Mammary epithelial cell (primary cell): ENCODE measurements at places on chromosomes 13 and 19.

- peak; percentile 82 for DNase-seq
Observed at GRCh38 chr19:49157445-49158224, at the start of gene TRPM4. TSS of gene TRPM4 (plus strand) at chr19:49157792. CDS start at chr19:49157867, 75 bp downstream.

DNA sequence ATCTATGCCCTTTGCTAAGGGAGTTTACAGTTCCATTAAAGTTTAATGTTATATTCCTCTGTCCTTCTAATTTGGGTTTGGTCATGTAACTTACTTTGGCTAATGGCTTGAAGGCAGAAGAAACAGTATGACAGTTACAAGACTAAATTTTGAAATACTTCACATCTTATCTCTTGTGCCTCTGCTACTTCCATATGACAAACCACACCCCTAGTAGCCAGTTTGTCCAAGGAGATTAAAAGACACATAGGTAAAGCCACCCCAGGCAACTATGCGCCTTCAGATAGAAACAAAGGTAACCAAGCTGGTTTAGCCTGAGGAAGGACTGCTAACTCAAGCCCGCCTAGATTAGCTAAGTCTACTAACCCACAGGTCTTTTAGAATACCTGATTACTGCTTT, 273.4 kb upstream of the MIR17HG start:
- no peak for DNase-seq

- no peak for DNase-seq
Observed at GRCh38 chr19:55526216-55527196, 10.4 kb downstream of the SBK2 start.

DNA sequence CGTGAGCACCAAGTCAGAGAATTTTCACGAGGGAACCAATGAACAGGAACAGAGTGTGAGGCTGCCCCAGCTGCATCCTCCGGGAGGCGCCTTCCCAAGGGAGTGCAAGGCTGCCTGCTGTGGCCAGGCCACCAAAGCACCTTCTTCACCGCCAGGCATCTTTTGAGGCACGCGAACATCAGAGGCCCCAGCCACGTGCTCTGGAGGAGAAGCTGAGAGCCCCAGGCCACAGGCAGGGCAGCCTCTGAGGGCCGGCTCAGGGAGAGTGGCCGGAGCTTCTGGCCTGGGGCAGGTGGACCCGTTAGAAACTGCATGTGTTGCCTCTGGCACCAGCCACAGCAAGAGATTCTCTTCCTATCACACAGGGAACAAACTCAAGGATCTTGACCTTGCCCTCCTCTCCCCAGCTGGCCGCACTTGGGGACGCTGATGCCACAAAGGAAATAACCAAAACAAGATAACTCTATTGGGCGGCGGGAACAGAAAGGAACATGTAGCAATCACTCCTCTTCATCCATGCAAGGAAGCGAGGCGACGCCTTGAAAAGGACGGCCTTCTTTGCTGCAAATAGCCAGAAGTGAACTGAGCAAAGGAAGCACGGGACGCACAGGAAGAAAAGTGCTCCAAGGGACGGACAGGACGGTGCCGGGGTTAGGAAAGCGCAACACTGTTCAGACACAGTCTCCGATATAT, 19.9 kb downstream of the GAS6 start:
- DNase-seq: no peak

DNA sequence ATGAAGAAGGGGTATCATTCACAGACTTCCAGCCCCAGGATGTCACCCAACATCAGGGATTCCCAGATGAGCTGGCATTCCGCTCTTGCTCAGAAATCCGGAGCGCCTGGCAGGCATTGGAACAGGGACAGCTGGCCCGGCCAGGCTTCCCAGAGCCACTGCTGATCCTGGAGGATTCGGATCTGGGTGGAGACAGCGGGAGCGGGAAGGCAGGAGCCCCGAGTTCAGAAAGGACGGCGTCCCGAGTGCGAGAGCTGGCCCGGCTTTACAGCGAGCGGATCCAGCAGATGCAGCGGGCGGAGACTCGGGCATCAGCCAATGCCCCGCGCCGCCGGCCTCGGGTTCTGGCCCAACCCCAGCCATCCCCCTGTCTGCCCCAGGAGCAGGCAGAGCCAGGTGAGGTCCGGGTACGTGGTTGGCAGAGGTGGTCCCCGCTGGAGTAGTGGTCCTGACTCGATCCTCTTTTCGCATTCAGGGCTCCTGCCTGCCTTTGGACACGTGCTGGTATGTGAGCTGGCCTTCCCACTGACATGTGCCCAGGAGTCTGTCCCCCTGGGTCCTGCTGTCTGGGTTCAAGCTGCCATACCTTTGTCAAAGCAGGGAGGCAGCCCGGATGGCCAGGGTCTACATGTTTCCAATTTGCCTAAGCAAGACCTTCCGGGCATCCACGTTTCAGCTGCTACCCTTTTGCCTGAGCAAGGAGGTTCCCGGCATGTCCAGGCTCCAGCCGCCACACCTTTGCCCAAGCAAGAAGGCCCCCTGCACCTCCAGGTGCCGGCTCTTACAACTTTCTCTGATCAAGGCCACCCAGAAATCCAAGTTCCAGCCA, 11.0 kb downstream of the PLEKHG2 start:
- no peak for DNase-seq

- DNase-seq: no peak
Observed at GRCh38 chr13:48602296-48603016, 51.3 kb upstream of the CYSLTR2 start.

- DNase-seq: no peak
Observed at GRCh38 chr19:47155148-47155547, 24.5 kb downstream of the SAE1 start.

- peak; percentile 77 for DNase-seq
Observed at GRCh38 chr19:44748426-44749254, at the start of gene BCL3. TSS of gene BCL3 (plus strand) at chr19:44748708. CDS start at chr19:44748791, 83 bp downstream.
